Activated CD4-positive, alpha-beta T cell treated with anti-CD3 and anti-CD28 coated beads, Interleukin-2, amount 10 ng/mL, durations not matched to agents 7 days and 5 days (primary cell): ENCODE measurements at places on chromosomes 1 and 21. TPM values are rescaled to one million over a fixed set of nuclear protein-coding genes. Genes with fewer than 3 reads are reported as not detected.

The F5 gene
- total RNA-seq: 15.7 TPM

The TUFT1 gene
- total RNA-seq: 1.9 TPM

GRCh38 chr21:38455403-38455802 is 42.9 kb downstream of the ERG start:
- no peaks in the 10 kb centered on the region for H3K4me1 ChIP-seq
- DNase-seq: no peak
- H3K4me3 ChIP-seq: no peak overlapping the region
- H3K27ac ChIP-seq: no peak overlapping the region

GRCh38 chr1:164794356-164794755 is 235.4 kb downstream of the PBX1 start:
- H3K27me3 ChIP-seq: no peaks in the 10 kb centered on the region
- DNase-seq: no peak
- H3K4me1 ChIP-seq: no peaks in the 10 kb centered on the region
- no peak overlapping the region for H3K4me3 ChIP-seq

DNA sequence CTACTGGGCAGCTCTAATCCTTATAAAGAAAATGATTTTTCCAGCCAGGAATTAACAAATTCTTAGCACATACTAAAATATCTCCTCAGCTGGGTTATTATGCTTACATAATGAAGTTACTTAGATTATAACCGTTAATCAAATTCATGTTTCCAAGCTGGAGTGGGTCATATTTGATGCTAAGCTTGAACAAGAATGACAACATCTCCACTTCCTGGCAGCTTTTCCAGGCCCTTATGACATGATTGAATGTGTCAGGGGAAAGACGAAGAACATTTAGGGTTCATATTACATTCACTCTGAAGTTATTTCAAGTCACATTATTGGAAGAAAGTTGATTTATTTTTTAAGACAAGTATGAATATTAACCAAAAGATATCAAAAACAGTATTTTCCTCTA is 333.7 kb downstream of the PCP4 start:
- no peaks in the 10 kb centered on the region for H3K4me1 ChIP-seq
- no peak overlapping the region for H3K27ac ChIP-seq
- no peak for DNase-seq
- no peak overlapping the region for H3K4me3 ChIP-seq
- H3K27me3 ChIP-seq: no peaks in the 10 kb centered on the region

- no peak for DNase-seq
- no peak overlapping the region for H3K27ac ChIP-seq
- peaks cover 61% of the 10 kb centered on the region for H3K36me3 ChIP-seq
- no peaks in the 10 kb centered on the region for H3K27me3 ChIP-seq
- no peak overlapping the region for H3K4me3 ChIP-seq
Observed at GRCh38 chr1:92333668-92334067, 34.8 kb downstream of the RPAP2 start.

DNA sequence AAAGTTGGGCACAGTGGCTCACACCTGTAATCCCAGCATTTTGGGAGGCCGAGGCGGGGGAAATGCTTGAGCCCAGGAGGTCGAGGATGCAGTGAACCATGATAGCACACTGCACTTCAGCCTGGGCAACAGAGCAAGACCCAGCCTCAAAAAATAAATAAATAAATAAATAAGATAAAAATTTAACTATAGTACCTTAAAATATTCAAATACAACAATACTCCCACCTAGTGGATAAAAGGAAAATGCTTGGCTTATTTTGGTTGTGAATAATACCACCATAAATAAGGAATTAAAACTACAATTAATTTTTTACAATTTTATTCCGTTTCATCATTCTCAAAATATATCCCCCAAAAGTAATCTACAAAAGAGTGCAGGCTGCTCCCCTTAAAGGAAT is 8.1 kb downstream of the PSMG1 start:
- H3K27ac ChIP-seq: no peak overlapping the region
- DNase-seq: no peak
- H3K4me1 ChIP-seq: peaks cover 22% of the 10 kb centered on the region
- peaks cover 57% of the 10 kb centered on the region for H3K36me3 ChIP-seq

DNA sequence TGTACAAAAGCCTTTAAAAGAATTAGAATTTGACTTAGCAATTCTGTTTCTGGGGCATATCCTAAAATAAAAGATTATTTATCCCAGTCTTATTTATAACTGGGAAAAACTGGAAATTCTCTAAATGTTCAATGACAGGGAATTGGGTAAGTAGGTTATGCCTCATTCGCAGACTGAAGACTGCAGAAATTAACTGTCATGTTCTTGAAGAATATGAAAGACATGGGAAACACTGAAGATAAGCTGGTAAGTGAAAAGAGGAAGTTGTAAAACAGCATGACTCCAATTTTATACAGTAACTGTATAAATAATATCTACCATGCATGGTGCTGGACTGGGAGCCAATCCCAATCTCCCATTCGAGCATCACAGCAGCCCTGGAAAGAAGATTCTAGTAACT is 50.6 kb upstream of the SLC2A1 start:
- DNase-seq: no peak
- H3K27ac ChIP-seq: no peak overlapping the region
- no peak overlapping the region for H3K4me3 ChIP-seq

DNA sequence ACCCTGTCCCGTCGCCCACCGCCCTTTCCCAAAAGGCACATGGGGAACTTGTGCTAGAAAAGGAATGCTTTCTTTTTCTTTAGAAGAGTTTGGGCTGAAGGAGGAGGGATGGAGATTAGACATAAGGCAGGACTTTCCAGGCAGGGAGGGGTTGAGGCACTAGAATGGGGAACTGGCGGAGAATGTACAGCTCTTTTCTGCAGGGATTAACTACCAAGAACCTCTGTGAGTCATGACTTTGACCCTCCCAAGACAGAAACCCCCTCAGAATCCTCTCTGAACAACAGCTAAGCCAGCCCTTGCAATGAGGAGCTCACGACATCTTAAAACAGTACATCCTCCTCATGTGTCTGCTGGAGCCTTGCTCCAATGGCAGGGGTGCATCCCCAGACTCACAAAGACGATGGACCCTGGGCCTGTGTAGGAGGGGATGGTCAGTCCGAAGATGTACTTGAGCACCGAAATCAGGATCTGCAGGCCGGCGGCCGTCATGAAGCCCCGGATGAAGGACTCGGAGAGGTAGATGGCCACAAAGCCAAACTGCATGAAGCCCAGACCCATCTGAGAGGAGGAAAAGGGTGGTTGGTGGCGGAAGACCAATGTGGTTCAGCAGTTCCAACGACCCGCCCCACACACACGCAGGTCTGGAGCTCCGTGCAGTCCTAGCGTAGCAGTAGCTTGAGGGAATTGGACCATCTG is 13.6 kb downstream of the SLC26A9 start:
- H3K27me3 ChIP-seq: peaks cover 10% of the 10 kb centered on the region
- DNase-seq: no peak
- H3K27ac ChIP-seq: no peak overlapping the region
- H3K36me3 ChIP-seq: no peaks in the 10 kb centered on the region
- H3K4me3 ChIP-seq: no peak overlapping the region
